PC-3 (cell line): ENCODE measurements at places on chromosomes 6 and 20.

DNA sequence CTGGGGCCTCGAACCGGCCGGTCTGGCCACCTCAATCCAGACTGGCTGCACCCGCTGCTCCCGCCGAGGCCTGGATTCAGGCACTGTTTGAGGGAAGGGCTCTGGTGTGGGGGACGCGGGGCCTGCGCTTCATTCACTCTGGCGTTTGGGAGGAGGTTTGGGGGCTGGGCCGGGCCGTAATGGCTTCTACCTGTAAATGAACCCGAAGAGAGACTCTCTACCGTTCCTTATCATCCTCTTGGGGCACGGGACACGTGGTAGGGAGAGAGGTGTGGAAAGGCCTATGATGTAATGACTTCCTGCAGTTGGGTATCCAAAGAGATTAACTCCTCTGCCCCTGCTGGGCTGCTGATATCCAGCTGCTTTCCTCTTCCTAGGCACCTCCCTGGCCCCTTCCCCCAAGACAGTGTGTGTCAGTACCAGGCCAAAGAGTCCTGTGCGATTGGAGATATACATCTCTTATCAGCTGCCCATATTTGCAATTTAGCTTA is 1.8 kb downstream of the FOXO3 start:
- H3K36me3 ChIP-seq = peaks cover 9% of the 10 kb centered on the region; the same call in 1 of the 2 replicates
- H3K27ac ChIP-seq = peak overlapping the region; percentile 79
- DNase-seq = peak; percentile 71
- no peaks in the 10 kb centered on the region for H3K27me3 ChIP-seq
- peak overlapping the region; percentile 95 for H3K4me3 ChIP-seq

GRCh38 chr6:165782134-165782533 is 119.1 kb upstream of the PDE10A start:
- H3K27me3 ChIP-seq = peaks cover 17% of the 10 kb centered on the region; the same call in 1 of the 2 replicates
- no peak for DNase-seq

DNA sequence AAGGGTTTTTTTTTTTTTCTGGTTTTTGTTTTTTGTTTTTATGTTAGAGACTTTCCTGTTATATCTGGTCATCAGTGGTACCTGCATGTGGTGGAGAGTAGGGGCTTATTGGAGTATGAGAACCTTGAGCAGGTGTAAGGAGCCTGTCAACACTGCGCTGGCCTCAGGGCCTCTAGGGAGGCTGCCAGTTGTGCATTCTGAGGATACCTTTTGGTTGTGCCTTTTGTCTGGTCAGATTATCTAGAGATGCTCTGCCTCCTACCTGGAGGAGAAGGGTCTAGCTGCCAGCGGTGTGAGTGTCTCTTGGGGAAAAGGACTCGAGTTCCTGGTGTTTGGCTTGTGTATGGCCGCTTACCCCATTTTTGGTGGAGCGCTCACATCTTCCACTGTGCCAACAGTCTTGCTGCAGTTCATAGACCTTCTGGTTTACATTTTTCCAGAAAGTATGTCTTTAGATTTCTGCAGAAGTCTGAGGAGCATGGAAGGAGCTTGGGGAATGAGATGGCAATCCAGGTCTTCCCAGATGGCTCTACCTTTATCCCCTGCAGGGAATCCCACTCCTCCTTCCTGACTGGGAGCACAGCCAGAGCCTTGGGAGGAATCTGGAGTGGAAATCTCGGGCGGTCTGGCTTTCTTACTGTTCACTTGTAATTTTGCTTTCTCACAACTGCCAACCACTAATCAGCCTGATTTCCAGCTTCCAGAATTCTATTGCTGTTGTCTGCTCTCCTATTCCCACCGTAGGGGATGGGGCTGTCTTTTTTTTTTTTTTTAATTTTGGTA is 49.9 kb downstream of the PTPN1 start:
- H3K27me3 ChIP-seq = no peaks in the 10 kb centered on the region
- no peak overlapping the region for H3K27ac ChIP-seq
- peaks cover 41% of the 10 kb centered on the region for H3K4me1 ChIP-seq
- no peak for DNase-seq

DNA sequence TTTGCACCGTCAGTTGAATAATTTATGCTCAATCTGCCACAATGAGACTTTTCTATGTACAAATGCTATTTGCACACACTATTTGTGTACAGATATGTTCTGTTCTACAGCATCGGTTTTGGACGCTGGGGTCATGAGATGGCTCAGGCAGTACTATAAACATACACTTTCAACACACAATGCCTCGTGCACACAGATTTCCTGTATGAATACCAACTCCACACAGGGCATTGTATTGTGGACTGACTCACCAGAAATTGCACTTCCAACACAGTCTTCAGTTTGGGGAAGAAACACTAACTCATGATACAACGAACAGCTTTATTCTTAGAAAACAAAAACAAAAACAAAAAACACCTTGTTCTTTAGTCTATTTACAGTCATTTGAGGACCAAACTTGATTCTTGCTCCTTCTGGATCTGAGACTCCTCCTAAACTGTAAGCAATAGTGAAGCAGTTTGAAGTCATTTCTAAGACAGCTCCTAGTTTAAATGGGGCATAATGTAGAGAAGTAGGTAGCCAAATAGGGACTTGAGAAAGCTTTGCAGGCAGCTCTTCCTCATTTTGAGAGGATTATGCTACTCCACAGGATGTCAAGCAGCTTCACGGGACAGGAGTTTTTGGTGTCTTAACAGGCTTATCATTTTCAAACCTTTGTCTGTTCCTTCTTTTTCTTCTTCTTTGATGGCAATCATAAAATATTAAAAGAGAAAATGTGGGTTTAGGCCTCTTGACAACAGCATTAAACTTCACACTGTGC is 33.7 kb downstream of the GJA10 start:
- peaks cover 35% of the 10 kb centered on the region for H3K4me1 ChIP-seq
- H3K36me3 ChIP-seq = no peaks in the 10 kb centered on the region
- H3K4me3 ChIP-seq = no peak overlapping the region
- peak overlapping the region; percentile 40 for H3K27ac ChIP-seq
- DNase-seq = peak; percentile 44

GRCh38 chr20:64030371-64031134 is 5.4 kb upstream of the C20orf204 start:
- H3K36me3 ChIP-seq = peaks cover 25% of the 10 kb centered on the region
- no peaks in the 10 kb centered on the region for H3K27me3 ChIP-seq
- no peaks in the 10 kb centered on the region for H3K4me1 ChIP-seq
- no peak overlapping the region for H3K4me3 ChIP-seq
- no peak overlapping the region for H3K27ac ChIP-seq
- DNase-seq = no peak

DNA sequence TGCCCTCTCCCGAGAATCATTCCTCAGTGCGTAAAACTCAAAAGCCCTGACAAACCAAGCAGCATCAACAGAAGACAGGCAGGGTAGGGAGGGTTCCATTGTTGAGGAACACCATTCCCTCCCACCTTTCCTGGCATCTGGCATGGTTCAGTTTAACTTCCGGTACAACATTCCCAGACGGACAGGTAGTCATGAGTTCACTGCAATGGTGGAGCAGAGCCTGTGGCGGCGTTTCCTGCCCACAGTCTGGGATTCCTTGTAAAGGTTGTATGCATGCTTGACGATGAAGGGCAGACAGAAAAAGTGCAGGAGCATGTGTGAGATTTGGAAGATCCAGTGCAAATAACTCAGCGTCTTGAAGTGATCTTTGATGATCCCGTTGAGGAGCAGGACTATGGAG is 42.3 kb downstream of the PIM1 start:
- H3K4me1 ChIP-seq = 0 out of 2 replicates have a peak, but pooled peaks cover 4% of the 10 kb centered on the region
- no peak overlapping the region for H3K4me3 ChIP-seq
- H3K36me3 ChIP-seq = no peaks in the 10 kb centered on the region
- H3K27ac ChIP-seq = no peak overlapping the region
- no peak for DNase-seq

DNA sequence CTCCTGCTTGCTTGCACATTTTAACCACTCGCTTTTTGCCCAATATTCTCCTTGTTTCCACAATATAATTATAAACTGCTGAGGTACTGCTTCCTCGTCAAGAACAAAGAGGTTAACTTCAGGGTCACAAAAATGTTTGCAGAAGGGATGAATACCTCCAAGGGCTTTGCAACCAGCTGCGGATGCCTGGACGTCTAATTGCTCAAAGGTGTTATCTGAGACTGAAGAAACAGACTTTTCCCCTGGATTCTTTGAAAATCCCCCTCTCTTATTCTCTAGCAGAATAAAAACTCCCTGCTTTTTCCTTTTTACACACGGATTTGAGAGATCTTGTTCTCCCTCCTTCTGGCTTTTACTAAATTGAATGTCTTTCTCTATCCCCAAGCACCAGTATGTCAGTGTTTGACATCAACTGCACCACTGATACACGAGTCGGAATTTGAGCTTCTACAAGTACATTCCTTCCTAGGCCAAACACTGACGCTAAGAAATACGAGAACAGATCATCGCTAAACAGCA is 336 bp upstream of the SMPDL3A start:
- peaks cover 27% of the 10 kb centered on the region for H3K4me1 ChIP-seq
- peak overlapping the region; percentile 88 for H3K4me3 ChIP-seq
- no peaks in the 10 kb centered on the region for H3K36me3 ChIP-seq
- DNase-seq = peak; percentile 58
- H3K27me3 ChIP-seq = no peaks in the 10 kb centered on the region

DNA sequence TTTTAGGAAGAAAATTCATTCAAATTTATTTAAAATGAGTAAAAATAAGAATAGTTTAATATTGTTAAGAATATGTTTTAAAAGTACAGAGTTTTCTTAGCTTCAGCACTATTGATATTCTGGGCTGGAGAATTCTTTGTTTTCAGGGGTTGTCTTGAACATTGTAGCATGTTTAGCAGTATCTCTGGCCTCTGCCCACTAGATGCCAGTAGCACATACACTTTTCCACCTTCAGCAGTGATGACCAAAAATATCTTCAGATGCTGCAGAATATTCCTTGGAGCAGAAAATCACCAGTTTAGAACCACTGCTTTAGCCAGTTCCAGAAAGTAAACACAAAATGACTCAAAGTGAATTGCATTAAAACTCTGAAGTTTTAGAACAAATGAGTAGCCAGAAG is 19.4 kb upstream of the SDHAF4 start:
- no peaks in the 10 kb centered on the region for H3K27me3 ChIP-seq
- no peaks in the 10 kb centered on the region for H3K36me3 ChIP-seq
- peak; percentile 38 for DNase-seq
- no peak overlapping the region for H3K27ac ChIP-seq
- peaks cover 3% of the 10 kb centered on the region; the same call in 1 of the 2 replicates for H3K4me1 ChIP-seq

DNA sequence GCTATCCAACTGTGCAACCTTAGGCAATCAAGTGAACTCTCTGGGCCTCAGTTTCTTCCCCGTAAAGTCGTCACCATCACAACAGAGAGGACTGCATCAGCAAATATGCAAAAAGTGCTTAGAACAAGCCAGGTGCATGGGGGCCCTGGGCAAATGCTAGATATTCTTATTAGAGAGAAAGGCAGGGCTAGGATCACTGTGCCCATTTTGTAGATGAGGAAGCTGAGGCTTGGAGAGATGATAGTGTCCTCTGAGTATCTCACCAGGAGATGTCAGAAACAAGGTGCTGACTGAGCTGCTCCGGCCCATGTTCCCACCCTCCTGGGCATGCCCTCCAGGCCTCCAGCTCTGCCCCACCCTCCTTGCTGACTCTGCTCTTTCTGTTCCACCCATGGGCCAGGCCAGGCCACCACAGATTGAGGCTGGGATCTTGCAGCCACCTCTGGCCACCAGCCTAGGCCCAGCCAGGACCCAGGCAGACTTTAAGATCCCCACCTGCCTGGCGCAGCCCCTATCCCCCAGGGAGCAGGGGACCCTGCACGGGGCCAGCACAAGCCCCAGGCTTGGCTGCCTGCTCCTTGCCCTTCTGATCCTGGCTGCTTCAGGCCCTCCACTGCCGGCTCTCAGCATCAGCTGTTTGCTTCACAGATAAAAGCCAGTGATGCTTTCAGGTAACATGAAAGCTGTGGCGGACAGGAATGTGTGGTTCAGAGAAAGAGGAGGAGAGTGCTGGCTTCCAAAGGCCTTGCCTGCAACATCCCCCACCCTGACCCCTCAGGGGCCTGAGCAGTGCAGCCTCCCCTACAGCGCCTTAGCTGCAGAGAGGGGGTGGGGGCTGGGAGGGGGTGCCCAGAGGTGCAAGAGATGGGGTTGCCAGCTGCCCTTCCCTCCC is 47.6 kb downstream of the GRM4 start:
- no peak overlapping the region for H3K27ac ChIP-seq
- no peak overlapping the region for H3K4me3 ChIP-seq
- H3K27me3 ChIP-seq = peaks cover 49% of the 10 kb centered on the region
- no peaks in the 10 kb centered on the region for H3K36me3 ChIP-seq
- H3K4me1 ChIP-seq = no peaks in the 10 kb centered on the region
- DNase-seq = no peak

GRCh38 chr6:36098920-36099647 is 31.2 kb upstream of the MAPK13 start:
- no peaks in the 10 kb centered on the region for H3K27me3 ChIP-seq
- H3K36me3 ChIP-seq = peaks cover 23% of the 10 kb centered on the region; the same call in 1 of the 2 replicates
- H3K4me3 ChIP-seq = no peak overlapping the region
- no peak for DNase-seq

GRCh38 chr20:19711126-19711525 is 46.9 kb upstream of the RIN2 start:
- peaks cover 18% of the 10 kb centered on the region for H3K4me1 ChIP-seq
- H3K36me3 ChIP-seq = no peaks in the 10 kb centered on the region
- H3K27me3 ChIP-seq = no peaks in the 10 kb centered on the region
- H3K27ac ChIP-seq = no peak overlapping the region

DNA sequence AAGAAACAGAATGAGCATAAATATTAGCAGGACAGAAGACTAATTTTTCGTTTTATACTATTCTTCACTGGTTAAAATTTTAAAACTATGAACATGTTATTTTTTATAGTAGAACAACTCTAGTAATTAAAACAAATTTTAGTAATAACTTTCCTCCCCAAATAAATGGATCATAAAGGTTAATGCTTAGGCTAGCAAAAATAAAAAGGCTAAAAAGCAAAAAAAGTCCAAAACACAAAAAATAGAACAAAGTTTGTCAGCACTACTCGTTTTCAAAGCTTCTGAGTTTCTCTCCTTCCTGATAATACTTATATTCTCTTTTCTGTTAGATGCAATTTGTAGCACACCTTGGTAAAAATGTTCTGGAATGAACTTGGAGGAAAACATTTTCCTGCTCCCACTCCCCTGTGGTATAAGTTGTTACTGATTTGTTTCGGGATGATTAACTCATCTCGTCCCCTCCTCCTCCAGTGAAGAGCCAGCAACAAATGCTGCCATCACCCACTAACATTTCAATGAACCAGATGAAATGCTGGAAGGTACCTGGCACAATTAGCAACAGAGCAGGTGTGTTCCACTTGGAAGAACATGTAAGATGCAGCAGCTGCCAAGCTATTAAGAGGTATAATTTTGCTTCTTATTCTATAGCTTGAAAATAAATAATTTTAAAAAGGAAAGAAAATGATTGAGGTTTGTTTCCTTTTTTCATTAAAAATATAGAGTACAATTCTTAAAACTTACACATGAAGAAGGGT is 130.5 kb downstream of the MYB start:
- H3K4me3 ChIP-seq = no peak overlapping the region
- no peaks in the 10 kb centered on the region for H3K27me3 ChIP-seq
- no peaks in the 10 kb centered on the region for H3K4me1 ChIP-seq
- no peak for DNase-seq
- H3K27ac ChIP-seq = no peak overlapping the region

- H3K27ac ChIP-seq = no peak overlapping the region
- no peaks in the 10 kb centered on the region for H3K36me3 ChIP-seq
- H3K4me3 ChIP-seq = no peak overlapping the region
- H3K4me1 ChIP-seq = no peaks in the 10 kb centered on the region
- no peak for DNase-seq
These were observed 12.1 kb upstream of the TAGAP start for GRCh38 chr6:159056899-159057298.
